Purkinje cell (primary cell): ENCODE measurements at places on chromosomes 13 and 19. TPM values are rescaled to one million over a fixed set of nuclear protein-coding genes. Genes with fewer than 3 reads are reported as not detected.

The MAB21L1 gene
- 0.88 TPM in 1 of 2 replicates, not detected in the other for polyA plus RNA-seq

The PALM gene
- 0.28 and 0.99 TPM in 2 replicates for polyA plus RNA-seq

The PSG3 gene
- polyA plus RNA-seq, result not detected in 2 replicates

The SOX1 gene
- 1.7 and 2.4 TPM in 2 replicates for polyA plus RNA-seq

The PDE4C gene
- polyA plus RNA-seq, result 0.36 TPM in 1 of 2 replicates, not detected in the other

The ZGLP1 gene
- not detected in 2 replicates for polyA plus RNA-seq
